ENCODE measurements at places on chromosomes 5 and 9. TPM values are rescaled to one million over a fixed set of nuclear protein-coding genes. Genes with fewer than 3 reads are reported as not detected.
A peak's percentile ranks its signal among the peaks of the same experiment; 100 is the strongest.

DNA sequence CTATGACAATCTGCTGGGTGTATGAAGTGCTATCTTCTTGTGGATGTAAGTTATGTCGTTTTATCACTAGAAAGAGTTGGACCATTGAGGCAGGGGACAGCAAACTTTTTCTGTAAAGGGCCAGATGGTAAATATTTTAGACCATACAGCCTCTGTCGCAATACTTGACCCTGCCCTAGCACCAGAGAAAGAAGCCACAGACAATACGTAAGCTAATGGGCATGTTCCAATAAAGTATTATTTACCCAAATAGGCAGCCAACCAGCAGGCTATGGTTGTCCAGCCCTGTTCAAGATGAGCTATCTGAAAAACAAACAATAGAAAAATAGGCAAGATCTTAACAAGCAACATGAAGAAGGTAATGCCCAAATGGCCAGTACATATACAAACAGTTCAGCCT, 36.4 kb downstream of the MTX3 start:
- DNase-seq, result no peak

DNA sequence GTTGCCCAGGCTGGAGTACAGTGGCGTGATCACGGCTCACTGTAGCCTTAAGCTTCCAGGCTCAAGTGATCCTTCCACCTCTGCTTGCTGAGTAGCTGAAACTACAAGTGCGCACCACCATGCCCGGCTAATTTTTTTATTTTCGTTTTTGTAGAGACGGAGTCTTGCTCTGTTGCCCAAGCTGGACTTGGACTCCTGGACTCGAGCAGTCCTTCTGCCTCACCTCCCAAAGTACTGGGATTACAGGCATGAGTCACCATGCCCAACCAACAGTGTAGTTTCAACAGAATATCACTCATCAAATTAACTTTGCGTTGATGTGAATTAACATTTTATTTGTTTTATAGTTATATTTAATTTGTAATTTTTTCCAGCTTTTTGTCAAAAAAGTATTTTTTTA, 45.3 kb downstream of the WDR70 start:
- peak; percentile 76 for DNase-seq

DNA sequence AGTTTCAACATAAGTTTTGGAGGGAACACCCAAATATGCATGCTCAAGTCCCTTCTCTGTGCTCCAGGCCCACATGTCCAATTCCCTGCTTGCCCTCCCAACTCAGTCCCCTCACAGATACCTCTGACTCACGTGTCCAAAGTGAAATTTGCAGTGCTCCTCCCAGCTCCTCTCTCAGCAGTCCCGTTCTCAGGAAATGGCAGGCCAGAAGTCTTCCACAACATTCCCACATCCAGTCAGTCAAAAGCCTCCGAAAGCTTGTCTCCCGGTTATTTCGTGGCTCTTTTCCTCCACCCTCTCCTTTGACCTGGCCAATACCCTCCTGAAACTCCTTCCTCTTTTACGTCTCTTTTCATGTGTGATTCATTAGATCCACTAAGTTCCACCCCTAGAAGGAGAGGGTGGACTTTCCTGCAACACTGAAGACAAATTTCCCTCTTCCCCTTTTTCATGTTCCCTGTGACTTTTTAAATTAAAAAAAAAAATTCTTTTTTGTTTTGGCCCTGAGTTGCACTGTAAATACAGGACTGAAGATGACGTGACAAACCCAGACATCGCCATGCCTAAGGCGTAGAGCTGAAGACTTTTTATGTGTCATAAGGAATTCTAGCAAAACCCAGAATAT, 12.8 kb upstream of the MGAT1 start:
- no peak for DNase-seq

- DNase-seq, result no peak
Measured at GRCh38 chr9:137771580-137771979, 106.0 kb upstream of the CACNA1B start.

Gene SLC25A2
- total RNA-seq, result 0.29 TPM

Gene ARL14EPL
- not detected for total RNA-seq
